AML-193 (cell line): ENCODE measurements at places on chromosomes 11 and 22.
A peak's percentile ranks its signal among the peaks of the same experiment; 100 is the strongest.

GRCh38 chr11:34680206-34680605 is 59.3 kb downstream of the EHF start:
- no peak for DNase-seq

GRCh38 chr11:96524475-96524874 is 134.7 kb downstream of the JRKL start:
- DNase-seq, result no peak

DNA sequence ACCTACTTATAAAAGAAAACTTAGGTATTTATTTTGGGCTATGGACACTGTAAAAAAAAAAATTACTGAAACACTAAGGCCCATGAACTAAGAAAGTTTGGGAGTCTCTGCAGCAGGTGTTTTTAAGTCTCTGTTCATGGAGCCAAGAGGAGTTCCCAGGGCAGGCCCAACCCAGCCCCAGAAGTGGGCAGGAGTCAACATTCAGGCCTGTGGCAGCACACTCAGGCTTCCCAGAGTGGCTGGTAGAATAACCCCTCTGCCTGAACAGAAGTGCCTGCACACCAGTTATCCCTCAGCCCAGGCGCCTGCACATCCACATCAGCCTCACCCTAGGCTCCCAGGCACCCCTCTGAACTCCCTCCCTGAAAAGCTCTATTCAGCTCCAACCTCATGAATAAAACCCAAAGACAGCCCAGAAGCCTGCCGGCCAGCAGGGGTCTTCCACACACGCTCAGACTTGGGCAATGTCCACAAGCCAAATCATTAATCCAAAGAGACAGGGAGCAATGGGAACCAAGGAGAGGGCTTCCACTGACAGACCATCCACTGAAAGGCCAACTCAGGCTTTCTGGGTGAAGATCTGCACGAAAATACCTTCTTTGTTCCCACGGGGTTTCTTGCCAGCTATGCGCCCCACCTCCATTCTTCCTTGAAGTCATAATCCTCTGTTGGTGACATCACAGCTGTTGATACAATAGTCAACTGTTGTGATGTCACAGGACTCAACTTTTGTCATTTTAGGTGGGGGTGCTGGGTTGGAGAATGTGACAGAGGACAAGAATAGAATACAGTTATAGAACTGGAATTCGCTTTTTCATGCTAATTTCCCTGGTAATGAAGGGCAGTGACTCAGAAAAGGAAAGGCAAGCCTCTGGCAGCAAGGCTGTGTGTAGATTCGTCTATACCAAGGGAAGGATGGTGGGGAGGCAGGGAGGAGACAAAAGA is 83.7 kb downstream of the RPL27A start:
- DNase-seq, result no peak

- DNase-seq, result no peak
Observed at GRCh38 chr22:30078320-30079311, 1.6 kb upstream of the HORMAD2 start.

- DNase-seq, result peak; percentile 31
Observed at GRCh38 chr11:47216121-47216798, 1.5 kb downstream of the DDB2 start.

DNA sequence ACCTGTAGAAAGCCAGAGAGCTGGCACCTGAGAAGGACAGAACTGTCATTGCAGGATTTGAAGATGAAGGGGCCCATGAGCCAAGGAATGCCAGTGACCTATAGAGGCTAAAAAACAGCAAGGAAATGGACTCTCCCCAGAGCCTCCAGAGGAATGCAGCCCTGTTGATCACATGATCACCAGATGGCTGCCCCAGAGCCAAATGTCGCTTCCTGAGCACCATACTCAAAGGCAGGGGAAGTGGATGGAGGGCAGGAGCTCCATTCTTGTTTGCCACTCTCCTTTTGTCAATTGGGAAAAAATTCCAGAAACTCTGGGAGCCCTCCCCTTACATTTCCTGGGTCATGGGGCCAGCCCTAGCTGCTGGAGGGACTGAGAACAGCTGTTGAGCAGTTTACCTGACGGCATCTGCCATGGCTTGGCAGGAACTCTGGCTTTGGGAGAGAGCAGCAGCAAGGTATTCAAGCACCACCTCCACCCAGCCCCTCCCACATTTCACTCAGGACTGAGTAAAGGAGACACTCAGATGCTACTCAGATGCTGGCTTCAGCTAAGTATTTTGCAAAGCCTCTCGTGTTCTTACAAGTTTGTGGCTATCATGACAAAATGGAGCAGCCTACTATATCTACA is 46.9 kb downstream of the DKK3 start:
- DNase-seq, result no peak

- DNase-seq, result no peak
Observed at GRCh38 chr11:123100379-123101085, 38.6 kb upstream of the HSPA8 start.

DNA sequence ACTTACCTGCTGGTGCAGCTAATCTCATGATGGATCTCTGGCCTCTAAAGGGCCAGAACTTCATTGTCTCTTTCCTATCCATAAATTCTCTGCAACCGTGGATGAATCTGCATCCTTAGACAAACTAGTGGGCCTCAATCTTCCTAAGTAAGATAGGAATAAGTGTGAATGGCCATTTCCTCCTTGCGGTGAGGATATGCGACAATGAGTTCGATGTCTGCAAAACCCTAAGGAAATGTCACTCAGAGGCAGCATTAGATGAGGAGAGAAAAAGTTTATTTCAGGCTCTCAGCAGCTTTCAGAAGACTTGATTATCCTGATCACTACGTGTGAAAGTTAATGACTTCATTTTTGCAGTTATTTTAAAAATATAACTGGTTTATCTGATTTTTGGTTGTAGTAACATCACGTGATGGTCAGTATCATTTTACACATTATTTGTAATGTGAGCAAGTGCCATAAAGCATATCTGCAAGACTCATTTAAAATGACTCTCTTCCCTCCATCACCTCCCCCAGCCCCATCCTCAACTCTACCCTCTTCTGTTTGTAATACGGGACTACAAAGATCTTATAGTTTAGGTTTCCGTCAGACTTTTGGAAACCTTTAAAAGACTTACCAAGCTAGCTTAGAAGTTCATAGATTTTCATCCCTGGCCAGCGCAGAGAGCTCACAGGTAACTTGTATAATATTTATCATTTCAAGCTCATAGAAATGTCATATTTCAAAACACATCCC is 10.2 kb downstream of the GRAP2 start:
- no peak for DNase-seq

- DNase-seq, result no peak
Observed at GRCh38 chr11:70142221-70142875, 60.7 kb upstream of the FADD start.

DNA sequence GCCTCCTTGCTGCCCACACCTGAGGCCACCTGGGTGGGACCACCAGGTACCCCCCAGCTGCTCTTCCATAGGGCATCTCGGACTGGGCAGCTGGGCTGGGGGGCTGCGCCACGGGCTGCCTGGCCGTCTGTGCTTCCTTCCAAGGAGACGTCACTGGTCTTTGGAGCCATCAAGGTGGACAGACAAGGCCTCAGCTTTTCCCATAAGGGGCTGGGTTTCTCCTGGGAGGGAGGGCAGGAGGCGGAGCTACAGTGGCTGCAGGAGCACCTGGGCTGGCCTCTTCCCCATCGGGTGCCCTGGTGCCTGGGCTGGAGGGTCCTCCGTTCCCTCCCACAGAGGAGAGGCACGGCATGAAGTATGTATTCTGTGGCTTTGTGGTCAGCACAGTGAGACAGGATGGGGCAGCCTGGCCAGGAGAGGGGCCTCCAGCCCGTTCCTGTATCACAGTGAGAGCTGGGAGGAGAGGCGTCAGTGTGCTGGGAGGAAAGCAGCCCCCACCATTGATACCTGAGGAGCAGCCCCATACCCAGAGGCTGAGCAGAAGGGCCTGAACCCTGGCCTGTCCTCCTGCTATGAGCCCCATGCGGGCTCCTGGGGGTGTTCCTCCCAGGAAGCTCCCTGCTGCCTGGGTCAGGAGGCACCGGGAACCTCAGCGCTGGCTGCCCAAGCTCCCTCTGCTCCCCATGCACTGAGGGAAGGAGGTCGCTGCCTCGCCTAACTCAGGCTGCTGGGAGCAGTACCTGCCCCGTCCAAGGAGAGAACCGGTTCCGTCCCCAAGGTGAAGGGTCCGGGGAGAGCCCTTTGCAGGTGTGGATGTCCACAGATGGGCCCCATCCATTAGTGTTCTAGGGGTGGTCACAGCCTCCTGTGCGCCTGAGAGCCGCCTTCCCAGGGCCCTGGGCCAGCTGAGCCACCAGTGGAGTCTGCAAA is 1075.0 kb downstream of the BRD1 start:
- no peak for DNase-seq

DNA sequence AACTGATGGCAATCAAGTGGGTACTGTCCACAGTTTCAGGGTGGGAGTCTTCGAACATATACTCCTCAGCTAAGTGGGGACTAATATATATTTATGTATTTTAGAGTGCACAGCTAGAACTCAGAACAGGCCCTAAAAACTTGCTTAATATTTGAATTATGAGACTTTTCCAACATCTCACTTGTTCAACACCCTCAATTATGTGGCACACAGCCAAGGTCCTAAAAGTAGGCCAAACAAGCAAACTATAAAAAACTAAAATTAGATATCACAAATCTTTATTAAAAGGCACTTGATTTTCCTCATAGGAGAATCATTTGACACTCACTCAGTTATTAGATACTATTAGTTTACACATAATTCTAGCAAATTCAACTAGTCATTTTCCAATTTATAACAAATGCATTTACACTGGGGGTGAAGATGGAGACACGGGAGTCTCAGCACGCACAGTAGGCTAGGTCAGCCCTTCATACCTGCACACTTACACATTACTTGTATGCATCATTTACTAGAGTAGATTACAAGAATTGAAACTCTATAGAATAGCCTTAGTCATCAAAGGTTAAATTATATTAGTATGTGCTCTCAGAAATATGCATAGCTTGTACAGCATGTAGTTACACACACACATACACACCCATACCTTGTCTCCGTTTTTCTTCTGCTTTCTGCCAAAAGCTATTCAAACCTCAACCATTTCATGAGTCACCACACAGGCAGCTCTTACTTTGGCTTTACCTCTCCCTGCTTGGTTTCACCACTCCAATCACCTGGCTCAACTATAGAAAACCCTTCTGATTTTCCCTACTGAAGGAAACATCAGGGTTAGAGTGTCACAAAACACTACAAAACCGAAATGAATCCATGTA is 171.5 kb downstream of the SBF2 start:
- DNase-seq, result peak; percentile 56

DNA sequence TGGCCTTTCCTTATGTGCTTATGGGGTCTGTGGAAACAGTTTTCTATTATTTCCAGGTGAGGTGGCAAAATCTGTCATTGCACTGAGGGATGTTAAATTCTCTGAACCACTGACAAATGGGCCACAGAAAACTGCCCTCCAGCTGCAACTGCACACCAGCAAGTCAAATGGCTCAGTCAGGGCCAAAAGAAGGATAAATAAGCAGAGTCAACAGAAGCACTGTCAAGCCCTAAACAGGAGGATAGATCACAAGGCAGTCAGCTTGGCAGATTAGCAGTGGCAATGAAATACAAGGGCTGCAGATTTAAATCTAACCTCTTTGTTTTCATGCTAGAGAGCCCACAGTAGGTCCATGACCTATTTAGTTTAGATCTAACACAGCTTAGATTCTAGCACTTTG is 435.6 kb downstream of the ETS1 start:
- DNase-seq, result no peak

- DNase-seq, result no peak
Observed at GRCh38 chr11:103727262-103727661, 309.2 kb upstream of the DDI1 start.

DNA sequence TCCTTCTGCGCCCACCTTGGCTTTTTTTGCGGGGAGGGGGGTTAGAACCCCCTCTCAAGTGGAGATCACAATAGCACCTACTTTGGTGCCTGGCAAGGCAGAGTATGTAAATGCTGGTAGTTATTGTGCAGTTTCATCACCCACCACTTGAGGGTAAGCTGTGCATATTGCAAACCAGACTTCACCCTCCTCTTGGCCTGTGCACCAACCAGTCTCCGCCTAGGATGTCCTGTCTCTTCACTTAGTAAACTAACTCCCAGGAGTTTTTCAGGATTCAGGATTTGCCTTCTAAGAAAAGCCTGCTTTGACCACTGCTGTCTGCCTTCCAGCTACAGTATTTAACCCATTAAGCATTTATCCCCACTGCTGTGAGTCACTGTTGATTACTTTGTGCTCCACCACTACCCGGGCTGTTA is 2.0 kb upstream of the UBXN1 start:
- DNase-seq, result peak; percentile 73

DNA sequence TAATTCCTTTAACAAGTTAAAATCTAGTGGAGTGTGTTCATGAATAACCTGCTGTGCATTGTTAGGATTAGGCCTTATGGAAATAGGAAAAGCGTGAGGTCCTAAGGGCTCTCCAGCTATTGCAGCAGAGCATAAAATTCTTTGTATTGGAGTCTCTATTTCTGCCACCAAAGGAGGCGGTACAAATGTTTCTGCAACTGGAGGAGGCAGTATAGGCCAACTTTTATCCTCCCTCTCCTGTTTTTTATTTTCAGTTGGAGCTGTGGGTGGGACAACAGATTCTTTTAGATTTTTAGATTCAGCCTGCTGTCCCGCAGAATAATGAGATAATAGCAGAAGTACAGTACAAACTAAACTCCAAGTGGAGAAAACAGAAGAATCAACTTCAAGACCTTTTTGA is 26.2 kb downstream of the OR10A6 start:
- DNase-seq, result no peak

GRCh38 chr11:1178906-1179305 is 21.2 kb downstream of the MUC5AC start:
- no peak for DNase-seq

DNA sequence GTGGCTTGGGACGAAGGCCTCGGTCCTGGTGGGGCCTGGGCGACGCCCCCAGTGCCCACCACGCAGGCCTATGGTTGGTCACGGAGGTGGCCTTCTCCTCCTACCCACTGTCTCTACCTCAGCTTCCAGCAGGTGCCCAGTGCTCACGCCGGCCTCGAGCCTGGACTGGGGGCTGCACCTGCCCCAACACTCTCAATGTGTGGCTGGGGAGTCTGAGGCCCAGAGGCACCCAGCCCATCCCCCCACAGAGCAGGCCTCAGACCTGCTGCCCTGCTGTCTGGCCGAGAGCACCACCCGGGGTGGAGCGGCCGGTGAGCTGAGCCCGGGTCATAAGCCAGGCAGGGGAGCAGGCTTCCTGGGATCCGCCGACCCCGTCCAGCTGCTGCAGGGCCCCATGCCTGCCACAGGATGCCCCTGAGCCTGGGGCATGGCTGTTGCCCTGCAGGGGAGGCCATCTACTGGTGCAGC is 28.6 kb upstream of the MUC5AC start:
- no peak for DNase-seq

GRCh38 chr22:37309211-37310074 is 27.1 kb downstream of the CYTH4 start:
- DNase-seq, result peak; percentile 54

GRCh38 chr11:43923406-43924111 is 18.9 kb upstream of the C11orf96 start:
- no peak for DNase-seq

- no peak for DNase-seq
Observed at GRCh38 chr22:26004477-26004876, 164.8 kb upstream of the SEZ6L start.
